Activated naive CD4-positive, alpha-beta T cell treated with anti-CD3 and anti-CD28 coated beads, Interleukin-2, amount 50 U/mL, for 72 hours (primary cell): ENCODE measurements at places on chromosomes 1 and 21. TPM values are rescaled to one million over a fixed set of nuclear protein-coding genes. Genes with fewer than 3 reads are reported as not detected.

Gene MIXL1
- not detected for total RNA-seq

Gene MYOC
- total RNA-seq = not detected

Gene OTUD7B
- total RNA-seq = 21.7 TPM

- DNase-seq = no peak
Measured at GRCh38 chr1:64848803-64849202, 103.9 kb downstream of the RAVER2 start.

Gene ZNF436
- total RNA-seq = 7.6 TPM
